ENCODE measurements at places on chromosomes 7 and 10.
A peak's percentile ranks its signal among the peaks of the same experiment; 100 is the strongest.

DNA sequence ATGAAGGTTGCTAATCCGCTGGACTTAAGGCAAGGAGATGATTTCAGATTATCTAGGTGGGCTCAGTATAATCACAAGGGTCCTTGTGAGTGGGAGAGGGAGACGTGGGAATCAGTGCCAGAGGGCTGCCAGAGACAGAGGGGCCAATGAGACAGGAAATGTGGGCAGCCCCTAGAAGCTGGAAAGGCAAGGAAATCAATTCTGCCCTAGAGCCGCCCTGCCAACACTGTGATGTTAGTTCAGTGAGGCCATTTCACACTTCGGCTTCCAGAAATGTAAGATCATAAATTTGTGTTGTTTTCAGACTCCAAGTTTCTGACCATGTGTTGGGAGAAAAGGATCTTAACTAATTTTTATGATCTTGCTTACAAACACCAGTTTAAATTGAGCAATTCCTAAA, 3.6 kb upstream of the GPNMB start:
- no peak for DNase-seq

- DNase-seq, result no peak
Observed at GRCh38 chr7:157189405-157189804, 50.7 kb downstream of the UBE3C start.

GRCh38 chr7:31068006-31068675, 16.0 kb downstream of the ADCYAP1R1 start:
- DNase-seq, result no peak

GRCh38 chr10:14370894-14371293, 40.2 kb upstream of the FRMD4A start:
- no peak for DNase-seq

DNA sequence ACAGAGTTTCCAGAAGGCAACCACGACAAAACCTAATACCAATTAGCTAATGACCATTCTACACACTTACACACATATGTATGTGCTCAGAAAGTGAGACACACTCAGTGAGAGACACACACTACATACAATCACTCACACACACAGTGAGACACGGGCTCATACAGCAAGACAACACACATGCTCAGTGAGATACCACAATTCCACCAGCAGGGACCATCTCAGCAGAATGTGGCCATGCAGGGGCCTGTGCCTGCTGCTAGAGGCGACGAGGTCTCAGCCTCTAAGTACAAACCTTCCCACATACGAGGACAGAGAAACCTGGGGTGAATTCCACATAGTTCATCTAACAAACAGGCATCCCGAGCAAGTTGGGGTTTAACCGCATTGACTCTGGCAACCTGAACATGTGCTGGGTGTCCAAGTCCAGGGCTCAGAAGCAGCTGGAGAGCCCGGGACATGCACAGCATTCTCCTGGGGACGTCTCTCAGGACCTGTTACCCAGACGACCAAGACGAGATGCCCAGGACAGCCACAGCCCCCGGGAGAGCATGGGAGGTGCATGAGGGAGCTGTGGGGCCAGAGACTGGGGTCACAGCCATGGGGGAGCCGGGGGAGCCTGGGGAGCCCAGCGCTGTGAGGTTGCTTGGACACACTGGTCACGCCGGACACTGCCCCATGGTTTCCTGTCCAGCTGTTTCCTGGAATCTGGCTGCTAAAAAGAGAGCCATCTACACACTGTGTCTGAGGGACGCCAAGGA, 523.6 kb downstream of the PTPRN2 start:
- no peak for DNase-seq

- no peak for DNase-seq
Observed at GRCh38 chr10:45241865-45242520, 73.4 kb downstream of the OR13A1 start.

DNA sequence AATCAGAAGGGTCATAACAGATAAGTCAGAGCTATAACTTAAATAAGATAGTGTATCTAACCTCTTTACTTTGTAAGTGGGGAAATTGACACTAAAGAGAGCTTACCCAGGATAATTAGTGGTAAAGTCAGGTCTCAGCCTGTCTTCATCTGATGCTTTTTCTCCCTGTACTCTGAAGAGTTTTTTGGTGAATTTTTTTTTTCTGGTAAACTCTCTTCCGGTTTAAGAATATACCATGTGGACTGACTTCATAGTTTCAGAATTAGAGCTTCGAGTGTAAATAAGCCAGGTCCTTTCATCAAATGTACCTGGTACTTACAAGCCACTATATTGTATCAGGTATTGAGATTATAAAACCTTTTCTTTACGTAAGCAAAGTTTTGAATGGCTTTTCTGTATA, 6.8 kb downstream of the MINPP1 start:
- no peak for DNase-seq

GRCh38 chr7:31873816-31874597, 187.0 kb downstream of the PPP1R17 start:
- no peak for DNase-seq

- no peak for DNase-seq
Observed at GRCh38 chr7:2493205-2494164, 17.3 kb upstream of the GRIFIN start.

GRCh38 chr7:13988065-13988464, 1.4 kb downstream of the ETV1 start:
- no peak for DNase-seq

GRCh38 chr7:1663857-1664651, 6.0 kb upstream of the ELFN1 start:
- no peak for DNase-seq

GRCh38 chr10:123479640-123480039, 186.5 kb upstream of the GPR26 start:
- no peak for DNase-seq

- no peak for DNase-seq
Observed at GRCh38 chr7:112990624-112991023, 96.0 kb downstream of the GPR85 start.

DNA sequence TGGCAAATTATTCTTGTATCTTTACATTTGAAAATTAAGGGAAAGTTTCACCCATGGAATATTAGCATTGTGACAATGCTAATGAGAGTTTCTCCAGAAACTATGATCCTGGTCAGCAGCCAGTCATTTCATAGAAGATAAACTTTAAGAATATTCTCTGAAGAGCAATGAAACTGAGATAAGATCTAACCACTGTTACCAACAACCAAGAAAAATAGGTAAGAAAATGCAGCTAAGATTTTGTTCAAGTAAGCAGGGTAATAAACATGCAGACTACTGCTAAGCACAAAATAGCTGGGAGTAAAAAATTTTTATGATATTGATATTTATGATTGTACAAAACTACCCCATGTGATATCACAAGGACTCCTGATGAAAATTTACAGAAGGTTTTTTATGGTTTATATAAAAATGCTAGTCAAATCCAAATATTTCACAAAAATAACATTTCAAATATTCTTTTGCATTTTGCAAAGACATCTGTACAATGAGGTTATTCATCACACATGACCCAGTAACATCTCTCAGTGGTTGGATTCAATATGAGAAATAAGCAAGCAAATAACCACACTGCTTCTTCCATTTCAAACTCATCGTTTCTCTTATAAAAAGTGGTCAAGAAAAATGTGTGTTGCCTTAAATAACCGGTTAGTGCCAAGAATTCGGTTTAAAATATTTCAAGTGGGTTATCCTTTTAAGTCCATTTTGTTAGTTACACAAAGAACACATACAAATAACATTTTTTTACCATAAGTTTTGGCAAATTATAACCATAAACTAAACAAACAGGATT, 251.6 kb downstream of the DIP2C start:
- DNase-seq, result no peak

GRCh38 chr10:130875116-130875515, 436.4 kb downstream of the TCERG1L start:
- DNase-seq, result no peak

DNA sequence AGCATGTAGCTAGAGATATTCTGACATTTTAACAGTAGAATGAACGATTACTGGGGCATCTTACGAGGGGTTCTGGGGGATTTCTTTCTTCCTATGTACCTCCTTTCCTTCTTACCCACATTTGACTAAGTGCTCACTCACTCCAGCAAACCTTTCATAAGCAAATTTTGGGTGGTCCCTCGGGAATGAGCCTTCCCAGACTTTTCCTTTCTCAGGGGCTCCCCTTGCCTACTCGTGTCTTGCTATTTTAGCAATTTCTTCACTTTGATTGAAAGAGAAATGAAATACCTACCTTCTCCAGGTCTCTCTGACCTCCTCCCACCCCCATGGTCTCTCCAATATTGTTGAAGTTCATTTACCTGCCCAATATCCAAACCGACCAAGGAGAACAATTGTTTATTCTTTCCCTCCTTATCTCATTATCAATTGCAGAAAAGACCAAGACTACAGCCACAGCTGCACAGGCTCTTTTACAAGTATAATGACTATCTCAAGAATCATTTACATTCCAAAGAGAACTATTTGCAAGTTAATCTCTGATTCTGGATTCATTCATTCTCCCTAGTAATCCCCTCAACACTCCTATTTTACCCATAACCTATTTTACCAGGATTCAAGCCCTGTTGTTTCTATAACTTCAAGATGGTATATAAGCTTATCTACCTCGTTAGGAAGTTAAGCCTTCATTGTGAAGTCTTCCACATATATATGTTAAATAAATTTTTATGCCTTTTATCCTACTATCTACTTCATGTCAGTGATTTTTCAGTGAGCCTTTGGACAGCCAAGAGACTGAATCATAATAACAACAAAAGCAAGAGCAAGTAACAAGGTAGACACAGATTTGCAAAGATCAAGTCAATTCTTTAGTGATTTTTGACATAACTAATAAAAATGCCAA, 480.6 kb downstream of the IPMK start:
- no peak for DNase-seq

GRCh38 chr7:130853503-130854279, 119.7 kb upstream of the KLF14 start:
- no peak for DNase-seq

GRCh38 chr10:76012716-76013327, 581.4 kb downstream of the LRMDA start:
- DNase-seq, result no peak

DNA sequence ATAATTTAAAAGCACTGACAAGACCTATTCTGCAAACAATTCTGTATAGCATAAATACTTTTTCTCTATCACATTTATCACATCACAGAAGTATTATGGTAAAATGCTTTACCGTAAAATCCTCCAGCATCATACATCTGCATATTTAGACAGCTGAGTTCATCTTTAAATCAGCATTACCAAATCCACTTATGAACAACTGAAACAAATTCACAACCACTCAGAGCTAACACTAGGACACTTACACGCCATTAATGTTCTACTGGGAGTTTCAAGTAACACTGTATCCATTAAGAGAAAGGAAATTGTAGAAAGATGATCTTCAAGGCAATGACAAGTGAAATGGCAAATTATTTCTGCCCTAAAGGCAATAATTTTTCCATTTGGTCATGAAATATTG, 105.7 kb upstream of the DKK1 start:
- DNase-seq, result no peak

- DNase-seq, result no peak
Observed at GRCh38 chr7:135098391-135098790, 49.5 kb upstream of the TMEM140 start.

DNA sequence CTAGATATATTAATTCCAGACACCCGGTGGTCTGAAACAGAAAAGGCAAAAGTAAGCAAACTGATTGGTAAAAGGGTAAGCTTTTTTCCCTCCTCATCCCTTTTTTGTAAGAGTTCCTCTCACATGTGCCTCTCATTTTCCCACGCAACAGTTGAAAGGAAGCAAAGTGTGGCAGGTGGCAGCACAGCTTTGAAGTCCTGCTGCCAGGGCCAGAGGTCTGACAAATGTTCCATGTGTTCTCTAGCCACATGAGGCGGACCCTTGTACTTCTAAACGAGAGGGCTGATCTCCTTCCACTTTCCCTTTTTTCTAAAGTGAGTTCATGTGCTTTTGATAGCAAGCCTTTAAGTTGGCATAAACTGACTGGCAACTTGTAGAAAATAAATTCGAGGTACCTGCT, 217.5 kb downstream of the POLR1F start:
- no peak for DNase-seq

DNA sequence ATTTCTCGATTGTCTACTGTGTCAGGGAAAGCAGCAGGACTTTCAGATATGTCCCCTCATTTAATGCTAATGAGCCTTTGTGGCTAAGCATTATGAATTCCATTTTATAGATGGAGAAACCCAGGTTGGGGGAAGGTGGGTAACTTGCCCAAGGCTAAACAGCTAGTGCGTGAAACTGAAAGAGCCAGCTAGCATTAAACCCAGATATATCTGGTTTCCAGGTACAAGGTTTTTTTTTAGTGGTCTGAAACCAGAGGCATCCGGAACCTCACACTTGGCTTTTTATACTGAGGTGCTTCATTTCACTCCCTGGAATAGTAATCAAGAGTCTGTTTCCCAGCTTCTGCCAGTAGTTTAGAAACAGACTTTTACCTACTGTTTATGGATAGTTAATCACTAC, 694.8 kb downstream of the PHTF2 start:
- DNase-seq, result no peak

- no peak for DNase-seq
Observed at GRCh38 chr10:78768041-78768835, 300.5 kb upstream of the ZMIZ1 start.

- DNase-seq, result no peak
Observed at GRCh38 chr7:80942261-80943041, 23.6 kb upstream of the SEMA3C start.

GRCh38 chr7:95470452-95470851, 15.3 kb upstream of the ASB4 start:
- peak; percentile 93 for DNase-seq

DNA sequence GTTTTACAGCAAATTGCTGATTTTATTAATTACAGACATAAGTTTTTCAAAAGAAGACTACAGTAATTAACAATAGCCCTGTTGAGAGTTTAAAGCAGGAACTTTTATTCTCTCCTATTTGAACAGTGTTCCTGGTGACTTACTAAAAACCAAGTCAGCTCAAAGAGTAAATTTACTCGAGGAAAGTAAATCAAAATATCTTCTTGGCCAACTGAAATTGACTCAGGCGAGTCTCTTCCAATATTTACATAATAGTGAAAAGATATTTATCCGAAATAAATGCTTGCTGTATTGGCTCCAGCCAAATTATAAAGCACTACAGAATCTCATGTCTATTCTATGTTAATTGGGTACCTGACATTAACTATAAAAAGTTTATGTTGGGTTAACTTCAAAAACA, 13.2 kb downstream of the CYTH3 start:
- no peak for DNase-seq

- DNase-seq, result no peak
Observed at GRCh38 chr10:76268954-76269353, 837.5 kb downstream of the LRMDA start.

DNA sequence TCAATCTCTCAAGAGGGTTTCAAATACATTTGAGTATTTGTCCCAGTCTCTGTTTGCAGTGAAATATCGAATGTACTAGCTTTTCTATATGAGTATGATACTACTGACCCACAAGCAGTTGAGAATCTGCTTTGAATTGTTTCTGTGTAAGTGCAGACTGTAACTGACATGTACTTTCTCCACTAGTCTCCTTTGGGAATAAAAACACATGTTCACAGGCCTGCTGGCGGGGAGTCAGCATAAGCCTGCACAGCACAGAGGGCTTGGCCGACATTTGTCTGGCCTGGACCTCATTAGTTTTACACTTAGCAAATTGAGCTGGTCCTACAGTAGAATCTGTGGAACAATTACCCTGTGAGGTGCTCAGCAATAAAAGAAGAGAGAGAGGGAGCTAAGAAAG, 72.6 kb downstream of the ITGB8 start:
- DNase-seq, result no peak

GRCh38 chr7:101410743-101411507, 48.2 kb downstream of the COL26A1 start:
- DNase-seq, result peak; percentile 16

- no peak for DNase-seq
Observed at GRCh38 chr10:26714415-26715136, 17.1 kb downstream of the PDSS1 start.

- no peak for DNase-seq
Observed at GRCh38 chr10:12811826-12812225, 189.7 kb downstream of the CCDC3 start.
